ENCODE measurements at places on chromosomes 2 and 18. TPM values are rescaled to one million over a fixed set of nuclear protein-coding genes. Genes with fewer than 3 reads are reported as not detected.

The DGUOK gene
- 111 TPM for polyA plus RNA-seq

DNA sequence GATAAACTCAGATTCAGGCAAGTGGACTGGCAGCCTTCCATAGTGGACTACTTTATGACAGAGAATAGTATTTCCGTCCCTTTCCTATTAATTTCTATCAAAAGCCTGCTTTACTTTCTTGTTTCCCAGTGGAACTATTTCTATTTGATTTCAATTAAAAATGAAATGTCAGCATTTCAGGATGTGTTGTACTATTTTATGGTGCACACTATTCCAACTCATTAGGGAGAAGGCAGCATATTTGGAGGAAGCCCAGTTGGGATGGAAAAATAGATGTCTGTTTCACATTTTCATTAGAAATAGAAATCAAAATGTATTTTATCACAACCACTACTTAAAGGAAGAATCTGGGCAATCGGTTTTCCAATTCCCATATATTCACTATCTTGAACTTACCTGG, 37.9 kb upstream of the TCF4 start:
- DNase-seq: no peak

DNA sequence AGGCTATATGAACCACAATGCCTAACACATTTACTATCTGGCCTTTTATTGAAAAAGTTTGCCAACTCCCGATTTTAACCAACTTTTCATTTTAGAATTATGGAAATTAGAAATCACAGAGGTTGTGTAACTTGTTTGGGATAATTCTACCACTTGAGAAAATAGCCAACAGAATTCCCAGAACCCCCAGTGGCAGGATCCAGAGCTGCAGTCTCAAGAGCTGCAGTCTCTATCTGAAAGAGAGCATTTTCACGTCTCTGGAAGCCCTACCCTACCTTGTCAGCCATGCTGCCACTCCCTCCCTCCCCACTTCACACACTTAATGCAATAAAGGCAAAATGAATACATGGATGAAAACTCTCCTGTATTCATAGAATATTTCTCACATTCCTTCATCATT, 23.4 kb upstream of the TSPYL6 start:
- DNase-seq: no peak

GRCh38 chr2:103656558-103656957, 894.7 kb downstream of the TMEM182 start:
- DNase-seq: no peak

DNA sequence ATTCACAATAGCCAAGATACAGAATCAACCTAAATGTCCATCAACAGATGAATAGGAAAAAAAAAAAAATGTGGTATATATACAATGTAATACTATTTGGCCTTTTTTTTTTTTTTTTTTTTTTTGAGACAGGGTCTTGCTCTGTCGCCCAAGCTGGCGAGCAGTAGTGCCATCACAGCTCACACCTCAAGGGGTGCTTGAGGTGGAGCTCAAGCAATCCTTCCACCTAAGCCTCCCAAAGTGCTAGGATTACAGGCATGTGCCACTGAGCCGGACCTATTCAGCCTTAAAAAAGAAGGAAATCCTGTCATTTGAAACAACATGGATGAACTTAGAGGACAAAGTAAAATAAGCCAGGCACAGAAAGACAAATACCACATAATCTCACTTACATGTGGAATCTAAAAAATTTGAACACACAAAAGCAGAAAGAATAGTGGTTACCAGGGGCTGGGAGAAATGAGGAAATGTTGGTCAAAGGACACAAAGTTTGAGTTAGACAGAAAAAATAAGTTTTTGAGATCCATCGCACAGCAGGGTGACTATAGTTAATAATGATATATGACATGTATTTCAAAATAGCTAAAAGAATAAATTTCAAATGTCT, 26.0 kb downstream of the TLK1 start:
- DNase-seq: no peak

GRCh38 chr2:119958670-119959268, 54.1 kb upstream of the EPB41L5 start:
- DNase-seq: peak; percentile 71

The UGT1A6 gene
- polyA plus RNA-seq: not detected

GRCh38 chr2:179626261-179626660, 235.2 kb downstream of the ZNF385B start:
- DNase-seq: no peak

The SPC25 gene
- 7.1 TPM for polyA plus RNA-seq

The RNU2-63P gene
- not detected for polyA plus RNA-seq

DNA sequence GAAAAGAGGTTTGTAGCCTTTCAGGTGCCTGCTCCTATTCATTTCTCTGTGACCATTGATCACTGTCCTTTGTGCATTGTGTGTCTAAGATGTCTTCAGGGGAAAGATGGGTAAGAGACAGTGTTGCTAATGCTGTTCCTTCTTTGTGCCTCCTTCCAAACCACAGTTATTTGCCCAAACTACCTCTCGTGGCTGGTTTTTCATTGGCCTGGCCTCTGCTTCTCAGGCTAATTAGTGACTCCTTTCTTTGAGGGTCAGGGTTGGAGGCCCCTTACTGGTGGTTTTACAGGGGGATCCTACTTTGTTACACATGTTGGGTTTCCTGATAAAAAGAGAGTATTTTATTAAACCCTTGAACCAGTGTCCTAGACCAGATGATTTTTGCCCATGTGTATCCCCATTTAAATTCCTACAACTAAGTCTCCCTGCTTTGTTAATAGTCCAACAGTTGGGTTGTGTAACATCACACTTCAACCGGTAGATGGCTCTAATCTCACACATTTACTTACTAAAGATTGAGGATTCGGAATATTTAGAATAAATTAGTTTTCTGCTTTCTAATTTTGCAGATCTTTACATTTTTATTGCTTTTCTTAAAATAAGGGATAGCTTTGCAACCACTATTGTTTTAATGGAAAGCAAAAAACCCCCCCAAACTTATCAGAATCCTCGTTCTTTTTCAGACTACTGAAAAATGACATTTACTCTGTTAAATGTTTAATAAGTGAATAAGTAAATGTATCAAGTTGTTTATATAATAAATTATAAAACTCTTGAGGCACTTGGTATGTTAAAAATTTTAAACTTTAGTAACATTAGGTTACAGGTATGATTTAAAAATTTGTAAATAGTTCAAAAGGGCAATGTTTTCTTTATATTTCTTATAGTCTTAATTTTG, 2.4 kb downstream of the MARS2 start:
- peak; percentile 74 for DNase-seq

DNA sequence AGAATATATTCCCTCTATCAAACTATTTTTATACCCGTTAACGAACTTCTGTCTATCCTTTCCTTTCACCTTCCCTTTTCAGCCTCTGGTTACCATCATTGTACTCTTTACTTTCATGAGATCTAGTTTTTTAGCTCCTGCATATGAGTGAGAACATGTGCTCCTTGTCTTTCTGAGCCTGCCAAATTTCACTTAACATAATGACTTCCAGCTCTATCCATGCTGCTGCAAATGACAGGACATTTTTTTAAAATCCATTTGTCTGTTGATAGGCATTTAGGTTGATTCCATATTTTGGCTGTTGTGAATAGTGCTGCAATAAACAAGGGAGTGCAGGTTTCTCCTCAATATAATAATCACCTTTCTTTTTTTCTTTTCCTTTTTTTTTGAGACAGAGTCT, 8.2 kb upstream of the CCDC195 start:
- DNase-seq: no peak

DNA sequence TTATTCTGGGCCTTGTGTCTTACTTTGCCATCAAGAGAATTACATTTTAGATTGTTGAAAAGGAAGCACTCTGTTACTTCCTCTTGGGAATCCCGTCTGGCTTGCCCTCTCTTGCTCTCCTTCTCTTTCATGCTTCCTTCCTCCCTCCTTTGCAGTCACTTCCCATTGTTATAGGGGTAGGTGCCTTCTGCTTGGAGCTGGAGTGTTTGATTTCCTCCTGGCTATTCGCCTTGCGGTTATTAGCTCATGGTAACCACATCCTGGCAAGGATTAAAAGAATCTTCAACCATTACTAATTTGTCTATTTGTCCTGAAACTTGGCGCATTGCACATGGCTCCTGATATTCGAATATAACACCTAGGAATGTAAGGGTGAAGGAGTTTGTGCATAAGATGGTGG, 115.0 kb downstream of the CERS6 start:
- peak; percentile 3 for DNase-seq

The MAP3K2 gene
- 6.5 TPM for polyA plus RNA-seq

DNA sequence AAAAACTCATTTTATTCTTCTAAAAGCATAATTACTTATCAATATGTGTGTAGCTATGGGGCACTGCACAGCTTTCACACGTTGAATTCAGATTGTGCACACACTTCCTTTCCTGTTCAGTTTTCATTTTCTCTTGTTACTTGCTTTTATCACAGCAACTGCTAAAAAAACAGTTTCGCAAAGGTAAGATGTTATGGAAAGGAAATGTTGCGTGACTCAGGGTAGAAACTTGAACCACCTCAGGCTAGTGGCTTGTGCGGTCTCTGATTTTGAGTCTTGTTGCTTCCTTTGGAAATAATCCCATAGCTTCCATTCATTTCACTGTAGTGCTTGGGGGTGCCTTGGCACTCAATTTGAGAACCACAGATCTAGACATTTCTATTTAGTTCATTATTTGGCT, 171.9 kb downstream of the FMNL2 start:
- peak; percentile 64 for DNase-seq

The CPO gene
- polyA plus RNA-seq: not detected

DNA sequence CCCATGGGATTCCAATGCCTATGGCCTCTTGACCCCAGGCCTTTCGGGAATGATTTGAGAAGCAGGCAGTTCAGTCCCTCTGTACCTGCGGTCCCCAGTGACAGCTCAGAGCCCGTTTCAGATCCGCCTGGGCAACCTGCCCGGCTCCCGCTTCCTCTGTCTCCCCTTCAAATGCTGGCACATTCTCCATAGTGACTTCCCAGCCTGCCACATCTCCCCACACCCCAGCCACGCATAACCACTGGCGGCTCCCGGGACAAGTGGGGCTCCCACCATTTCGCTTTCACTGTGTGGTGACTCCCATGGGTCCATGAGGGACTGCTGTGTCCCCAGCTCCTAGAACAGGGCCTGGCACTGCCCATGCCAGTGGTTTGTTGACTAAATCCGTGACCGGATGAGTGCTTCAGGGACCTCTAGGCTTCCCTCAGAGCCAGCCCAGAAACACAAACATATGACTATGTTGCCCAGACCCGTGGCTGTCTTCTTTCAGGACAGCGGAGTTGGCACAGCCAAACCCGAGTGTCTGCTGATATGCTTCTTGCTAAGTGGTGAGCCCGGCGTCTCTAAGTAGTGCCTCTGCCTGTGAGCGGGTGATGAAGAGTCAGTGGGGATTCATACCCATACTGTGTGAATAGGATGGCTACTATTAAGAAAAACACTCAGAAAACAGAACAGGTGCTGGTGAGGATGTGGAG, 91.2 kb downstream of the GLI2 start:
- DNase-seq: no peak

- DNase-seq: no peak
These were observed 44.0 kb downstream of the SLC4A1AP start for GRCh38 chr2:27707462-27708256.

The TUBA3D gene
- polyA plus RNA-seq: not detected

- DNase-seq: no peak
These were observed 31.0 kb upstream of the WIPF1 start for GRCh38 chr2:174628528-174629169.

DNA sequence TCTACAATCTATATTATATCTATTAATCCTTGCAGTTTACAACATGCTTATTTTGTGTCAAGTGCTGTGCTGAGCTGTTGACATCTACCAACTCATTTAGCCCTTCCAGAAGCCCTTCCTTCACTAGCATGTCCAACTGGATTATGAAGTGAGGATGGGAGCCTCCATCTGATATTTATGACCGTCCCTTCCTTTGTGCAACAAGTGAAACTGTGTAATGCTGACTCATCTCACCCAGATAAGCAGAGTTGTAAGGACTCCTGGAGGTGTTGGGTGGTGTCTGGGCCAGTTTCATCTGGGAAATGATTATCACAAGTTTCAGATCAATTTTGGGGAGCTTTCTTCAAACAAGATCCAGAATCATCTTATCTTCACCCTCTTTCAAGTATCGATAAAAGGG, 156.6 kb upstream of the ETAA1 start:
- peak; percentile 53 for DNase-seq

The EML6 gene
- polyA plus RNA-seq: 0.19 TPM

- DNase-seq: peak; percentile 72
These were observed 88.0 kb downstream of the ACTR3 start for GRCh38 chr2:113977660-113978523.

DNA sequence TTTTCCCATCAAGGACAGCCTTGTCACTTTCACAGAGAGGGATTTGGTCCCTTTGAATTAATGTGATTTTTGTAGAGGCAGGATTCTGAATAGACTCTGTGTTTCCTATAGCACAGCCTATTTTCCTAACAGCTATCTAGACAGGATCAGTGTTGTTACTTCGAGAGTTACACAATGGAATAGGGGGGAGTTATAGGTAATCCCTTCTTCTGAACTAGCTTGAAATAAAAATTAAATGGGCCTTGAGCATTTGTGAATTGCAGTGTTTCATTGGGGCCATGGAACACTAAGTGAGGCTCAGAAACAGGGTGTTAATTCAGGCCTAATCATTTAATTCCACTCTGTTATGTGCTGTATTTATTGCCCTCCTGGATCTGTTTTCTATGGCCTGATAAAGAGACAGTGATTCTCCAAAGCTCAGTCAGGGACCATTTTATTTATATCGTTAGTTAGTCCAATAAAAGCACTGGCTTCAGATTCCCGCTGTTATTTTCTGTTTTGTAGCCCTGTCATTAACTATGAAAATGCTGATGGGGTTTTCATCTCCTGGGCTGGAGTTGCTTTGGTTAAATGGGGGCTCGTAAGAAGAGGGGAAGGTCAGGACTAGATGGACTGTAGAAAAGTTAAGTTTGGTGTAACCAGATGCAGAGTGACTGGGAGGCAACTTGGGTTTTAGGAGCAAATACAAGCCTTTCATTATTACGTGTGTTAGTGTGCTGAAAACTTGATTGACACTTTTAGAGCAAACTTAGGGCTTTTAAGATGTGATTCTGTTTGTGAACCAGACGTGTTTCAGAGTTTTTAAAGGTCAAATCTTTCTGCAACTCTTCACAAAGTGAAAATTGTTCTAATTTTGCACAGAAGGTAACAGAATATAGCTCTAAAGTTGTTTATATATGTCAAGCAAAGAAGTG, 461.0 kb upstream of the HNRNPA3 start:
- no peak for DNase-seq

- DNase-seq: no peak
These were observed 1.4 kb downstream of the GCFC2 start for GRCh38 chr2:75709297-75709696.

DNA sequence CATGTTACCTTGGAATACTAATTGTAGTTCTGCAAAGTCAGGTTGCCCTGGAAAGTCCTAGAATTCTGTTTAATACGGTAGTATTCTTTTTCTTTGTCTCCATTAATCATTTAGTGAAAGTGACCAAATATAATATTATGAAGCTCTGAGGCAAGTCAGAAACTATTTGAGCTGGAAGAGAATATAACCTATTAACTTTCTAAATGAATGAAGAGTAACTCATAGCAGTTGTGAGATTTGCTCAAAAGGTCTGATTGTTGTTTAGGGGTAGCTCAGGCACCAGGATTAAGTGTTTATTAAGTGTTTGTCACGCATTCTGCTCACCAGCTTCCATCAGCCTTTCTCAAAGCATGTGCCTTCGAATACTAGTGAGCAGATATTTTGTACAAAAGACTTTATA, 46.7 kb upstream of the SERPINE2 start:
- DNase-seq: no peak

The CFAP65 gene
- polyA plus RNA-seq: not detected

All from IMR-90 (cell line).